ENCODE measurements at places on chromosomes 13 and 19.
A peak's percentile ranks its signal among the peaks of the same experiment; 100 is the strongest.

- DNase-seq: no peak
Measured at GRCh38 chr13:44079413-44080205, 199.9 kb downstream of the LACC1 start.

DNA sequence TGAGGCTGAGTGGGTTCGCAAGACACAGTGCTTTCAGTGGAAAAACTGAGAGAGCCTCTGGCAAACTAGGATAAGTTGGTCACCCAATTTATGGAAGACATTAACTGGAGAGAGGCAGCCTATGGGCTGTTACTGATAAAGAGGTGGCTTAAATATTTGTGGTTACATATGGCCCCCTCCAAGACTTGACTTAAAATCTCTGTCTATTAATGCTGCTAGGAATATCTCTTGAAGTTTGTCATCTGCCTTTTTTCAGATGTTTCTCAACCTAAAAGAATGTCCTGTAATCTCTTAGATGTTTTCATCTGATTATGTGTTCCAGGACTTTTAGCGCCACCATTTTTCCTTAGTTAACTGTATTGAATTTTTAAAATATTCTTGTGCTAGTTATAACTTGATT is 54.6 kb downstream of the NAA16 start:
- peak; percentile 77 for DNase-seq

- no peak for DNase-seq
Measured at GRCh38 chr19:55212447-55212846, 3.1 kb upstream of the PTPRH start.

- DNase-seq: no peak
Measured at GRCh38 chr19:42248270-42249148, 6.1 kb upstream of the GSK3A start.

DNA sequence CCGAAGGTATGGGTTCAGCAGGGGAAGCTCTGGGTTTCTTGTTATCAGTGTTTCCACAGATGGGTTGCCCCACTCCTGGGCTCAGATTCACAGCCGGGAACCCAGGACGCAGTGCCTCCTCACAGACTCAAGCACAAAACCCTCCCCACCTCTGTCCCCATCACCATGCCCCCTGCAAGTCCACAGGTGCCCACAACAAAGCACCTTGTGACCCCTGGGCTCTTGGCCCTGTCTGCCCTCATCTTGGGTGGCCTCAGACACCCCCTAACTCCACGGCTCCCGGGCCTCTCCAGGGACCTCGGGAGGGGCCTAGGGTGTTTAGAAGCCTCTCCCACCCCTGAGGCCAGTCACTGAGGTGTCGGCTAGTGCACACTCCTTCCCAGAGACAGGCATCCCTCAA is 231.7 kb downstream of the TUBA3C start:
- no peak for DNase-seq

DNA sequence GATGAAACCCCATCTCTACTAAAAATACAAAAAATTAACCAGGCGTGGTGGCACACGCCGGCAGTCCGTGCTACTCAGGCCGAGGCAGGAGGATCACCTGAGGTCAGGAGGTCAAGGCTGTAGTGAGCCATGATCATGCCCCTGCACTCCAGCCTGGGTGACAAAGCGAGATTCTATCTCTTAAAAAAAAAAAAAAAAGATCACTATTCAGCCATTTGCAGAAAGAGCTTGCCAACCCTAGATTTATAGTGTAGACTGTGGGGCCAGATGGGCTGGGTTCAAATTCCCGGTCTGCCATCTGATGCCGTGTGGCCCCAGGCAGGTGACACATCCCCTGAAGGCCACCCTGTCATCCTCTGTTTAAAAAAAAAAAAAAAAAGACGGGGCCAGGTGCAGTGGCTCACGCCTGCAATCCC is 28.9 kb downstream of the SMIM24 start:
- no peak for DNase-seq
